ENCODE measurements at places on chromosomes 3 and 15. TPM values are rescaled to one million over a fixed set of nuclear protein-coding genes. Genes with fewer than 3 reads are reported as not detected.

- no peak for DNase-seq
These were observed 70.5 kb upstream of the HACD2 start for GRCh38 chr3:123655400-123655799.

DNA sequence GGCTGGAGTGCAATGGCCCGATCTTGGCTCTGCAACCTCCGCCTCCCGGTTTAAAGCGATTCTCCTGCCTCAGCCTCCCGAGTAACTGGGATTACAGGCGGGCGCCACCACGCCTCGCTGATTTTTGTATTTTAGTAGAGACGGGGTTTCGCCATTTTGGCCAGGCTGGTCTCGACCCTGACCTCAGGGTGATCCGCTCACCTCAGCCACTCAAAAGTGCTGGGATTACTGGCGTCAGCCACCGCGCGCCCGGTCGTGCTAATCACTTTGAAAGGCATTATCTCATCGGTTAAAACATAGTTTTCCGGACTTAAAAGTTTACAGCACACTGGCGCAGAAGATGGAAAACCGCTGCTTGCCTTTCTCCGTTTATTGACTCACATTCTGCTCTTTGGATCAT lies 27.6 kb upstream of the MTHFS start:
- no peak for DNase-seq

- no peak for DNase-seq
These were observed 20.3 kb upstream of the NECTIN3 start for GRCh38 chr3:111051354-111051753.

DNA sequence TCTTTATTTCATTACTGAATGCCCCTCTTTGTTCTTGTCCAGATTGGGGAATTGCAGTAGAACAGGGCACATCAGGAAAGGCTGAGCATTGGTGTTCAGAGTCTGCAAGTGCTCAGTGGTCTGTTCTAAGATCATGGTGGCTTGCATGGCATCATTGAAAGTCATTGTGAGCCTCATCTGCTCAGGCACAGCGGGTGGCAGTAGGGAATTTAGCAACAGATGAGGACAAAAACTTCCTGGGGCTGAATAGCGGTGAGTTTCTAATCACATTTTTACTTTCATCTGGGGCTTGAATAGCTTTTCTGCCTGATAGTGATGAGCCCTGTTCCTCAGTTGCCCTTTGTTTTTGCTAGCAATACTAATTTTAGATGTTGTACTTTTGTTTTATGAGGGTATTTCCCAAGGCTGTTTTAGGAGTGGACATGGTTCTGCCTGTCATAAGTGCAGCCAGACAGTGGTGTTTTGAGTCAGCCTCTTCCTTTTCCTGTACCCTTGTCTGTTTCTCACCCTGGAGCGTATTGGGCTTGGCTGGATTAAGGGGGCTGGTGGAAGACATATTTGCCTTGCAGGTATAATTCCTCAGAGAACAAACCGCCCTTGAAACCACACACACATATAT lies 127.2 kb upstream of the IL12A start:
- DNase-seq, result no peak

- DNase-seq, result no peak
These were observed 45.3 kb downstream of the CAPN3 start for GRCh38 chr15:42404461-42405235.

DNA sequence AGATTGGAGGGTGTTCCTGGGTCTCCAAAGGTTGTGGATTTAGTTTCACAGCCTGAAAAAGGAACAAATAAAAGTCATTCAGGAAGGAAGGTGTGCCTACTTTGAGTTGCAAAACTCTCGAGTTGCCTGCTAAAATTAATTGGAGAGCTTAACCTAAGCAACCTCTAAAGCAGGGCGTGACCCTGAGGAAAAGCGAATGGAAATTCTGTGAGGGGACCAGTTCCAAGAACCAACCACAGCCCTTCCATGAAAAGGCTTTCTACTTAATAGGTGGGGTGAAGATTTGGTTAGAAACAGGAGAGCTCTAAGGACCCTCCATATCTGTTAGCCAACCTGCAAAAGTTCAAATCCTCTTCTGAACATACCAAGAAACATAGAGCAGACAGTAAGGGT lies 1.5 kb downstream of the CD80 start:
- DNase-seq, result no peak

- DNase-seq, result no peak
These were observed 640 bp downstream of the POPDC2 start for GRCh38 chr3:119659606-119660291.

- no peak for DNase-seq
These were observed 53.0 kb downstream of the ATP2C1 start for GRCh38 chr3:130946882-130947281.

- DNase-seq, result no peak
These were observed 97.8 kb downstream of the SQOR start for GRCh38 chr15:45732662-45733061.

DNA sequence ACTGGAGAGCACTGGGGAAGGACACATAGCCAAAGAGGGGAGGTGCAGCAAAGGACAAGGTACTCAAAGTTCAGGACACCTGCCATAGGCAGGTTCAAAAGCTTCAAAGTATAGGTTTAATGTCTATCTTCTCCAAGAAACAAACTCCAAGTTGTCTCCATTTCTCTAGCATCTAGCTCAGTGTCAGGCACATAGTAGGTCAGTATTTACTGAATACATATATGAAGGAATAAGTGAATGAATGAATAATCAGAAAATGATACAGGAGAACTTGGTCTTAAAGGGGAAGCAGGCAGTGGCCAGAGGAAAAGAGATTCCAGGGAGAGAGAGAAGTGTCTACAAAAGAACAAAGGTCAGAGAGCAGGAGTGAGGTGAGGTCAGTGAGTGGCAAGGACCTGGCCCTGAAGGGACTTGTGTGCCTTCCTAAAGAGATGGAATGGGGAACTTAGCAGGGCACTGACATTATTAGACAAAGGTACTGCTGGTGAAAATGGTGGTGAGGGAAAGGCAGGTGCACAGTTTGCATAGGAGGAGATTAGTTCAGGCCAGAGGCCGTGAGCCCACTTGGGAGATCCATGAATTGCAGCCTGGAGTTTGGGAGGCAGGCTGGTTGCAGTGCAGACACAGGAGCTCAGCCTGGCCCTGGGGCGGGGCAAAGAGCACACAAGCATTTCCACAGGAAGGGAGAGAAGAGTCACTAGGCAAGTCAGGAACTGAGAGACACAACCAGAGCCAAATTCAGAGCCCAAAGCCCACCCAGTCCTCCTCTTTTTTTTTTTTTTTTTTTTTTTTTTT lies 21.4 kb downstream of the TBC1D2B start:
- DNase-seq, result no peak

GRCh38 chr15:74655424-74655823 lies 39.8 kb downstream of the CLK3 start:
- no peak for DNase-seq

Gene XYLB
- total RNA-seq, result 6.2 TPM

Gene RBMS3
- 0.33 TPM for total RNA-seq

Gene CCR8
- 2.9 TPM for total RNA-seq
